ENCODE measurements at places on chromosomes 2 and 18.

GRCh38 chr18:10449396-10449795 is 5.0 kb upstream of the APCDD1 start:
- peak; percentile 29 for DNase-seq

DNA sequence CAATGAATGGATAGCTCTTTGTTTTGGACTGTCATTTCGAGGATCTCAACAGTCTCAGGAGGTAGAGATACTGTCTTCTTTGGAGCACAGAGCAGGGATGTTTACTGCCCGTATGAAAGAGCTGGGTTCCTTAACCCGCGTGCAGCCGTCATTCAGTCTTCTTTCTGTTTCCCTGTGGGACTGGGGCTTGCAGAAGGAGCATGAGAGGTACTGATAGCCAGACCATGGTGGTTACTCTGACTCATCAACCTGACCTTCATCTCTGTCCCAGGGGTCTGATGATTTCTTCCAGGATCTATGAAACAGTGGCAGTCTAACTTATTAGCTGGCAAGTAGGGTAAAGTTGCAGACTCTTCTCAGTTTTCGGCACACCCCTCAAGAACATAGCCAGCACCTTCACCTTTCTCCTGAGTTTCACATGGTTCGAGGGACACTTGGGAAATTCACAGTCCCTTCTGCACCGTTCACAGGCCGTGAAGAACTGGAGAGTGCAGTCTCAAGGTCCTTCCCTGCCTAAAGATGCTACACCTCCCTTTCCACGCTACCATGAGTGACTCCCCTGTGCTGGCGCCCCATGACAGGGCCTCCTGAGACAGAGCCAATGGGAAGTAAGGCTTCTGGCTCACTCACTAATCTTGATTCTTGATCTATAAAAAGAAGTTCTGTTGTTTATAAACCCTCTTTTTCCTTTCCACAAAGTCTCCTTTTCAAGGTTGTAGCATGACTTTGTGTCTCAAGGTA is 226.2 kb downstream of the MC4R start:
- no peak for DNase-seq

DNA sequence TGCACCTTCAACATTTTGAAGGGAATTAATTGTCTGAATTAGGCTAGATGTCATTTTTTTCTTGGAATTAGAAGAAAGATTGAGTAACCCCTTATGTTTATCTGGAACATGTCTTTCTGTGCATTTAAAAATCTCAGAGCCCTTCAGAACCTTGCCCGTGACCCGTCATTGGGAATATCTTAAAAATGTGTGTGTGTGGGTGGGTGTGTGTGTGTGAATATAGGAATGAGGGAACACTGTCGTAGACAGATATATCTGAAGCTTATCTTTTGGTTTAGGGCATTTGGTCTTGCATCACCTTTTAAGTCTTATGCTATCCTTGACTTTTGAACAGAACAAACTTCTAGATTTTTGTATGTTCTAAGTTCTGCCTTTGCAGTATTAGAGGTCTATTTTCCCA is 13.5 kb upstream of the IL1RL1 start:
- DNase-seq, result no peak

- DNase-seq, result peak; percentile 20
These were observed 206.2 kb downstream of the NCKAP5 start for GRCh38 chr2:133362061-133362476.

DNA sequence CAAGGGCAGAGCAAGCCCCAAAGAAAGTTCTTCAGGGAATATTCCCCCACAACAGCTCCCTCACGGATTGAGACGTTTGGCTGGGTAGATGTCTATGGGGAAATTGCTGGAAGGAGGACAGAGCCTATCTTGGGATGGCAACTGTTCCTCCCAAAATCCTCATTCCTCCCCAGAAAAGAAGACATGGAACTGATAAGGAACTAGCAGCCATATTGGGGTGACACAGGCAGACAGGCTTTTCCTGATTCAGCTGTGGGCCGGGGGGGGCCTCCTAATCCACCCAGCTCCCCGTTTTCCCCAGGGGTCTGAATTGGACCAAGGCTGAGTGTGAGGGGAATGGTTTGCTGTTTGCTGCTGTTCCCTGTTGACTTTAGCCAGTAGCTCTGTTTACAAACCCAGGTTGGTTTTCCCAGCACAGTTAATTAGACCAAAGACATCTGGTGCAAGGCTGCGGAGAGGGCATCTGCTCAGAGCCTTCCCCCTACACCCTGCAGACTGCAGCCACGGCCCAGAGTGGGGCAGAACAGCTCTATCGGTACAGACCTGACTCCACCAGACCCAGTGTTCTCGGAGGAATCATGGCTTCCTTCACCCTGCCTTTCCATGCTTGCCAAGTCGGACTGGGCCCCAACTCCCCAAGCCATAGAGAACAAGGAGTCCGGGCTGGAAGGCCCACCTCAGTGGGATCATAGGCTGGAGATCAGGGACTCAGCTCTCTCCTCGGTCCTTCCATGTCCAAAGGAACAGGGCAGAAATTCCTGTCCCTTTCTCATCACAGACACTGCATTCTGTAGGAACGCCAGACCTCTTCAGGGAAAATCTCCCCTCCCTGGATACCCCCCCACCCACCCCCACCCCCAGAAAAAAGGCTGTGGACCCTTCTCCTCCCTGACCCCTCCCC is 1.7 kb upstream of the PKDCC start:
- peak; percentile 90 for DNase-seq

GRCh38 chr2:202378662-202379358 is 2.7 kb downstream of the BMPR2 start:
- peak; percentile 64 for DNase-seq

- no peak for DNase-seq
These were observed 36.7 kb downstream of the LMAN2L start for GRCh38 chr2:96703021-96703751.

GRCh38 chr2:32904751-32905150 is 42.0 kb upstream of the LTBP1 start:
- no peak for DNase-seq

GRCh38 chr18:10353791-10354190 is 100.6 kb upstream of the APCDD1 start:
- peak; percentile 38 for DNase-seq

GRCh38 chr18:31102025-31102684 is at the start of gene DSC2:
TSS of gene DSC2 (minus strand) at chr18:31102421. CDS start at chr18:31101971, 450 bp downstream.
- no peak for DNase-seq

GRCh38 chr2:98387478-98387877 is 41.2 kb downstream of the CNGA3 start:
- no peak for DNase-seq

- DNase-seq, result no peak
These were observed 333.0 kb downstream of the TNS1 start for GRCh38 chr2:217669831-217670230.

Data from DMS 273 treated with DMSO at 0.1 percent for 48 hours (cell line).